Activated gamma-delta T cell treated with anti-CD3 and anti-CD28 coated beads, Interleukin-2, amount 50 U/mL, for 16 hours (primary cell): ENCODE measurements at places on chromosomes 4 and X.

GRCh38 chr4:53712408-53713020 is 121.2 kb upstream of the LNX1 start:
- DNase-seq: no peak

DNA sequence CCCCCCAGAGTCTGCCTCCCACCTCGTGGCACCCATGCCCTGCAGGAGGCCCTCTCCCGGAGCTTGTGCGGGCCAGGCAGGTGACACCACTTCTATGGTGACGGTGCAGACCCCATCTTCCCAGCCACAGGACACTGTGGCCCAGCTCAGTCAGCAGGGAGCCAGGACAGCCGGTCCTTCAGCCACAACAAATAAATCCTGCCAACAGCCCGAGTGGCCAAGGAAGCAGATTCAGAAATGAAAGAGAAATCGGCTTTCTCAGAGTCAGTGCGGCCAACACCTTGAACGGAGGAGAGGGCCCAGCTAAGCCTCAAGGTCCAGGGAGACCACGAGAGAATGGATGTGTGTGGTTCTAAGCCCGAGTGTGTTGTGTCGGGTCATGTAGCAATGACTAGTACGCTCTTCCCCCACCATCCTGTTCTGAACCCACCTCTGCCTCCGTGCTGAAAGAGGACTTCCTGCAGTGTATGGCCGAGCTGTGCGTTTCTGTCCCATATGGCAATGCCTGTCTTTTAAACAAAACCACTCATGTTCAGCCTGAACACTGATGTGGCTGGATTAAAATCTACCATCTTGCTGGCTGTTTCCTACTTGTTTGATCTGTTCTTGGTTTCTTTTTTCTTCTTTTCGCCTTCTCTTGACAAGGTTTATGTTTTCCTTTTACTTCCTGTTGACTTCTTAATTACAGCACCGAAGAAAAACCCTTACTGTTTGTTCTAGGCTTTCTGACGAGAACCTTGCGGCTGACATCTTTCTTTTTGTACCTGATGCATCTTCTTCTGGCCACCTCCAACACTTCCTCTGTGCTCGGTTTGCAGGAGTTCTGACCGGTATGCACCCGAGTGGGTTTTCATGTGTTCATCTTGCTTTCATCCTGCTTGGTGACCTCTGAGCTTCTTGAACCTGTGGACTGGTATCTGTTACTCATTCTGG is 53.1 kb downstream of the GAK start:
- DNase-seq: peak; percentile 39

- no peak for DNase-seq
These were observed 5.2 kb downstream of the LDB2 start for GRCh38 chr4:16893141-16893651.

DNA sequence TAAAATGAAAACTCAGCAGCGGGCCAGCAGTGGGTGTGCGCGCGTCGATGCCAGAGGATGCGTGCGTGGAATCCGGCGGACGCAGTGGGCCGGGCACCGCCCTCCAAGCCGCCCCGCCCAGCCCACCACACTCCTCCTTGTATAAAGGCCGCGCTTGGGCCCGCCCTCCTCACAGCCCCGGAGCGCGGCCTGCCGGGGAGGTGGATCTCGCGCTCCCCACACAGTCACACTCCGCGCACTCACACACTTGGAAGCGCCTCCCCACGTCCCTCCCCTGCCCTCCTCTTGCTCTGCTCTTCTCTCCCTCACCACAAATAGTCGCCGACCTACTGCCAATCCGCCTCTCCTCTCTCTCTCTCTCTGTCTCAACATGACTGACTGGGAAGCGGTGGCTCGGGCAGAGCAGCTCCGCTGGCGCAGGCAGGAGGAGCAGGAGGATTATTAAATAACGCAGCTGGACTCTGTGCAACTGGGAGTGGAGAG is at the start of gene CCSER1:
Gene CCSER1 (plus strand): TSS at position 172 of the 483 bp plus-strand sequence.
- no peak for DNase-seq

GRCh38 chrX:20230406-20230805 is 36.3 kb downstream of the RPS6KA3 start:
- DNase-seq: no peak

GRCh38 chrX:139186991-139187390 is 343.5 kb upstream of the F9 start:
- no peak for DNase-seq

DNA sequence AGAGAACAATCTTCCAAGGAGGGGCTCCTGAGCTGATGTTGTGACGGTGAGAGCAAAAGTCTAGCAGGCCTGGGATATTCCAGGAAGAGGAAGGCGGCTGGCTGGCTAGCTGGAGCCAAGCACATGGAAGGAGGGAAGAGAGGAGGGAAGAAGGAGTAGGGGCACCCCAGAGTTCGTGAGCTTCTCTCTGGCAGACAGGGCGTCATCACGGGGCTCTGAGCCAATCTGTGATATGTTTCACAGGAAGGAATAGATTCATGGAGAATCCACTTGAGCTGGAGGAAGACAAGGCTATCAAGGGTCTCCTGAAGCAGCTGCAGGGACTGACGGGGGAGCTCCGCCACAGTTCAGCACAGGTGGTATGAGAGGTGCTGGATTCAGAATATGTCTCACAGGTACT is 73.6 kb downstream of the DHRSX start:
- DNase-seq: no peak

- no peak for DNase-seq
These were observed 378.3 kb downstream of the PPP1R2C start for GRCh38 chrX:42399632-42400024.

DNA sequence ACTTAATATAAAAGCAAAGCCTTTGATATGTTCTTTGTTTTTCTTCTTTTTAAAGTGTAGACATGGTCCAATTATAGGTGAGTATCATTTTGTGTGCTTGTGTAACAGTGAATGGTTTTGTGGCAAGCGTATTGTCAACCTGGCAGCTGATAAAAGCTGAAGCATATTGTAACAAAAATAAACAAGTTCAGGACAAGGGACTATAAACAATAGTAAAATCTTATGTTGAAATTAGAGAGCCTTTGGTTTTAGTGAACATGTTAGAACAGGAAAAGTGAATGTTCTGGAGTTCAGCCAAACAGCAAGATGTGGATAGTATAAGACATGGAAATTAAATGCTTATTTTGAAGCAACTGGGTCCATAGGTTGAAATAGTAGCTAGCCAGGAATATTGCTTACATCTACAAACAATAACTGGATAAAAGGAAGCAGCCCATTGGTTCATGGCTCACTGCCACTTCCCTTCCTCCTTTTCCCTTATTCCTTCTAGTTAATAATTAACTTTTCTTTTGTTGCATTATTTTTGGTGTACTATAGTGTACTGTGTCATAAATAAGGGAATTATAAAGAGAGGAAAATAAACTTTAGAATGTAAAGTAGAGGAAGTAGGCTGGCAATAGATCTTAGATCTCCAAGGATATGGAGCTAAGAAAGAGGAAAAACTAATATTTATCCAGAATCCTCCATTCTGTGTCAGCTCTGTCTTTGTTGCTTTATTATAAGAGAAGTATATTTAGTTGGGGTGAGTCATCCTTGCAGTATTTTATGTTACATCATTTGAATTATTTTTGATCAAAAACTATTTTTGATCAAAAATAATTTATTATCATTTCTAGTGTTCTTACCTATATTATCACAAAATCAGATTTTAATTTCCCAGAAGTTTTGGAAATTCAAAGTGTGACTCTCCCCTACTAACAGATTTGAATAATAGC is 65.6 kb downstream of the MRPL1 start:
- no peak for DNase-seq

DNA sequence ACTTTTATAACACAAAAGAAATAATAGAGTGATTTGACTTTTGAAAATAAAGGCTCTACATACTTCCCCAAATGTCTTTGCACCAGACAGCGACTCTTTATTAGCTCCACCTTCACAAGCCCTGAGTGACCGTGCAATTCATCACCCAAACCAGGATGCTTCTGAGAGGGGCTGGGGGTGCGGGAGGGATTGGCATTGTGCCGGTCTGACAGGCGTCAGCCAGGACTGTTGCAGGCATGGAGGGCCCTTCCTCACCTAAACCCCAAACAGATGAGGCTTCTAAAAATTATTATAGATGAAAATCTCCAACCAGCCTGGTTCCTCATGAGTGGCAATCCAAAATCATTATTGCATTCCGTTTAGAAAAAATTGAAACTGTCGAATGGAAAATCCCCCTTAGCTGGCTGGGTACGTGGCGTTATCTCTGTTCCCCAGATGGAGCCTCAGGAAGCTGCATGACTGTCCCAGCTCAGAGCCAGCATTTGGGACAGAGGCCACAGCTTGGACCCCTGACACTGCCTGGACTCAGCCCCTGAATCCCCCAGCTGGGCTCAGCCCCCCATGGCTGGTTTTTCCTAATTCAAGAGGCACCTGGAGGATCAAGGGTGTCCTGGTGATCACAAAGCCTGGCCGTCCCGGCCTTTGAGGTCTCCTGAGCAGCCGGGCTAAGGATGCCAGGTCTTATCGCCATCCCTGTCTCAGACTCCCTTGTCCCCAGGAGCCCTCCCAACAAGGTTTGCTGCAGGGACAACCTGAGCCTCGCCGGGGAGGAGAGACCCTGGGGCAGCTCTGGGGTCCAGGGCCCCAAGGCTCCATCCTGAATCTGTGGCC is 60.4 kb downstream of the SORCS2 start:
- DNase-seq: no peak

DNA sequence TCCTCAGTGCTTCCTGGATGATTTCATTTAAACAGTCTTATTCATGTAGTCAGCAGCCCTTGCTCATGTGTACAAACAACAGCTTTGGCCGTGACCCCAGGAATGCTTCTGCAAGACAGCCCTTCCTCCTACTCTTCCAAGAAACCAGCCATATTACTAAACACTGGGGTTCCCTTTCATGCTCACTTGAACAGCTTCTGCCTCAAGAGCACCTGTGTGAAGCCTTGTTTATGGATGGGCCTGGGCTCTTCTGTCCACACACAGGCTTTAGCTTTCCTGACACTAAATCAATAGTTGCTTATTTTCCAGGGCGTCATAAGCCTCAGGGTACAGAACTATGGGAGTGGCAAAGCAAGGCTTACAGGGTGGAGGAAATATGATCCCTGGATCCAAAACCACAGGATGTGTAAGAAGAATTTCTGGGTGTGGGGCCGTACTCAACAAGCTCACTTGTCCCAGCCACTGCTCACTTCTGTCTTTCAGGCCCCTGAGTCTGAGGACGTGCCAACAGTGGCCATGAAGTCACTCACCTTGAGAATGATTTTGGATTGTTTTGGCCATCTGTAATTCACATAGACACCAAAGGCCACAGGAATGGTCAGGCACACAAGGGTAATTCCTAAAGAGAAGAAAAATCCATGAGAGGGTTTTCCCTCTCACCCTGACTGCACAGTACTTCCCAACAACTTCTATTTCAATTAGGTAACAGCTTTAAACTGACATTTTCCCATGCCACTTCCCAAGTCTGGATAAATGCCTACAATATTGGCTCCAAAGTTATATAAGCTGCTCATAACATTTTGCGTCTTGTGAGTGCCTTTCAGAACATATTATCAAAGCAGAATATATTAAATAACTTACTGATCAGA is 17.7 kb downstream of the SLC10A6 start:
- DNase-seq: no peak

GRCh38 chr4:38382520-38382919 is 281.5 kb upstream of the KLF3 start:
- no peak for DNase-seq

DNA sequence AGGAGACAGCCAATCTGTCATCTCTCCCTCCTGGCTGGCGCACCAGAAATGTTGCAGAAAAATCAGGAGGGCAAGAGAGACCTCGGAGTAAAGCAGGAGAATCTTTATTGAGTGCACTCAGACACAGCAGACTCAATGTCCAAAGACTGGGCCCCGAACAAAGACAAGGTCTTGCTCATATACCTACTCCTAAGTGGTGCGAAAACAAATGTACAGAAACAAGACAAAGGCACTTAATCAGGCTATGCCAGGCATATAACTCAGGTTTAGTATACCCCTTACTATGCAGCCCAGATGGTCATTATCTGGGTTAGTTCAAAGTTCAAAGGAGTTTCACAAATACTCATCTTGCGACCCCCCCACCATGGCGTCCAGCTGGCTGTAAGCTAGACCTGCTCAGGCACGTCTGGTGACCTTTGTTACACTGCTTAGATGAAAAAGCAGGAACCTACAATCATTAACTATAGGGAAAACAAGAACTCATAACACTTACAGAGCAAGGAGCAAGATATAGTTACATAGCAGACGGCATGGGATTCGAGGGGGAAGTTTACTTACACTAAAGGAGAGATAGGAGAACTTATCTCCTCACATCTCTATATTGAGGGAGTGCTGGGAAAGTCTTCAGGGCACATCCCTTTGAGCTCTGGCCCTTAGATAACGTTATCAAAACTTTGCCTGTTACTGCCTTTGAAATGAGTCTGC is 27.5 kb downstream of the SULT1E1 start:
- DNase-seq: no peak

DNA sequence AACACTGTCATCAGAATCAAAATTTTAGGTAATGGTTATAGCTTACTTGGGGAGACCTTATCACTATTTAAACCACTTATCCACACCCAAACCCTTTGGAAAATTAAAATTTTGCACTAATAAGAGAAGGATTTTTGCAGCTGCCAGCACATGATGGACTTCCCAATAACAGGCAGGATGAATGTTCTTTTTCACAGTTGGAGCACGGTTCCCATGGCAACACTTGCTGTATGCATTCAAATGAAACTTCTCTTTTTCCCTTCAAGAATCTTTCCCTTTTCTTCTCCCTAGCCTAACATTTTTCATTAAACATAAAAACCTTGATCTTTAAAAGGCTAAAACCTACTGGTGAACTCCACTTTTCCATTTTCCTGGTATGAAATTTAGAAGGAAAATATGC is 768.2 kb downstream of the KCTD8 start:
- no peak for DNase-seq

DNA sequence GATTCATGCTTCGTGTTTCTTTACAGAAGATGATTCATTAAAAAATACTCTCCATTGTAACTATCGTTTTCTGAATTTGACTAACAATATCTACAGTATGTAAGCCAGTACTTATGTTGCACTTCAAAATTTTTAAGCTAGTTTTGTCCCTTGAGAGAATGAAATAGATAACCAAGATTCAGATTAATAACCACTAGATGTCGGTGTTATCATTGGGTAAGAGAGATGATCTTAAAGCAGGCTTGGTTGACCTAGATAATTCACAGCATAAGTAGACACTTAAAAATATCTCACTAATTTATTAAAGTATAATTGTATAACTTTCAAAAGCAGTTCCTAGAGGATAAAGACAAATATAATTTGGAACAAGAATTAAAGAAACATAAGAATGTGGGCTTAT is 430.9 kb downstream of the C4orf33 start:
- DNase-seq: no peak

GRCh38 chrX:68832101-68832416 is 3.2 kb downstream of the EFNB1 start:
- DNase-seq: no peak
